ENCODE measurements at places on chromosomes 6 and 20.

GRCh38 chr6:96725296-96725695 lies 112.0 kb downstream of the GPR63 start:
- no peak for DNase-seq

- DNase-seq, result no peak
Measured at GRCh38 chr6:103277936-103278335, 1581.8 kb downstream of the HACE1 start.

DNA sequence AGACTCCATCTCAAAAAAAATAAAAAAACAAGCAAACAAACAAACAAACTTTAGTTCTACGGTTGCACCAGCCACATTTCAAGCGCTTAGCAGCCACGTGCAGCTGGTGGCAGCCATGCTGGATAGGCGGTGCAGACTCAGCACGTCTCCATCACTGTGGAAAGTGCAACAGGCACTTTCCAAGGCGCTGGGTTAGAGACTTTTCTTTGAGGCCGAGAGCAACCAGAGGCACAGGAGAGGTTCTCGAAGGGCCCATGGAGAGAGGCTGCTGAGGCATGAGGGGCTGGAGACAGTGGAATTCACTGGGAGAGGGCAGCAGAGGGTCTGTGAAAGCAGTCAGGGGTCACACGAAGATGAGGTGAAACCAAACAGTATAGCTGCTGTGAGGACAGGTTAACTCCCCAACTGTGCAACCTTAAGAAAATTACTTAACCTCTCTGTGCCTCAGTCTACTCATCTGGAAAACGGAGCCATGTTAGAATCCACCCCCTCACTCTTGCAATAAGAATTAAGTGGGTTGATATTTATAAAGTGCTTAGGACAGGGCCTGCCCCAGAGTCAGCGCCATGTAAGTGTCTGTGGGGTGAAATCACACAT lies 27.5 kb downstream of the TGM2 start:
- DNase-seq, result no peak

DNA sequence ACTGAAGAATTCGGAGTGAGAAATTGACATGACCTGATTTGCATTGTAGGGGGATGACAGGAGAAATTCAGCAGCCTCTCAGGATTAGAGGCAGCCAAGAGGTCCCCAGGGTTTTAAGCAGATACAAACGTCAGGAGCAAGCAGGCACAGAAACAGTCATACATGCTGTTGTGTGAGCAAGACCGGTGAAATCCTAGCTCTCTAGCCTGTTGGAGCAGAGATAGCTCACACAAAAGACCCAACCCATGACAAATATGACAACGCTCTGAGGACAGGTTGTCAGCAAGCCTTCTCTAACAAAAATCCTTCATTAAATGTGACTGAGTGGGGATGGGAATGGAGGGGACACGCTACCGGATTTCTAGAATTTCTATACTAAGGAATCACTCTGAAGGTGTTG lies 23.0 kb upstream of the AKAP12 start:
- DNase-seq, result no peak

- no peak for DNase-seq
Measured at GRCh38 chr6:39901116-39901655, 33.1 kb downstream of the MOCS1 start.

GRCh38 chr6:147903931-147904330 lies 395.4 kb downstream of the SAMD5 start:
- no peak for DNase-seq

DNA sequence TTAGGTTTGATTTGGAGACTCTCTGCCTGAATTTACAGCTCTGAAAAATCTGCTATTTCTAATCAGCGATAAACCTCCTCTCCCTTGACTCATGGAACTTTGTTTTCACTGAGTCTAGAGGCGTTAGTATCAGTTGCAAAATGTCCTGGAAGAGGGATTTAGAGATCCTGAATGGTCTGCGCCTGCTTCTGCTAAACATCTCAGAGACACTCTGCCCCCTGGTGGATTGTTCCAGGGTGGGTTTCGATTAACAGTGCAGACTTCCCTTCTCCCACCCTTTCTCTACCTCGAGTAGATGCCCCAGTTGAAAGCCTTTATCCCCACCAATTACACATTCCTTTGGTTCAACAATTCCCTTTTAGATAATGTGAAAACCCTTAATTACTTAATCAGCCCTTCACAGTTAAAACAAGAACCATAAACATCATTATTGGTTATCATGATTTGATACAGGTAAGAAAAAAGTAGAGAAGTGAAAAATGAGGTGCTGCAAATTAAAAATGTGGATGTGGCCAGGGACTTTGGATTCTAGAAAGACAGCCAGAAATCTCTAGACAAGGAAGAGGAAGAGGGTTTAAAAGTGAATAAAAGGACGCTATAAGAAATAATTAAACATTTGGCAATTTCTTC lies 5.5 kb downstream of the HTR1B start:
- no peak for DNase-seq
